ENCODE measurements at places on chromosomes 4 and X.

- no peak for DNase-seq
These were observed 217.2 kb upstream of the BOD1L1 start for GRCh38 chr4:13844740-13845139.

DNA sequence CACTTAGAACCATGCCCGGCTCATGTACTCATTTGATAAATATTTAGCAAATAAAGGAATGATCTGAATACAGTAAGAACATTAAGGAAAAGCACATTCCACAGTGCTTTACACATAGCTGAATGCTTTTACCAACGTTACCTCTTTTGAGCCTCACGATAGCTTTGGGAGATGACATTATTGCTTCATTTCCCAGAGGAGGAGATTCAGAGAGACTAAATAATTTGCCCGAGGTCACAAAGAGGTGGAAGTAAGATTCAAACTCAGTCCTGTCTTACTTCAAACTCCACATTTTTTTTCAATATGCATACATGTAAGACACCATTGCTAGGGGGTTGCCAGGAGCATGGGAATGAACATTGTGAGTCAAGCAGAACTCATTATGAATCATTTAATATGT, 538.5 kb downstream of the BCOR start:
- no peak for DNase-seq

GRCh38 chr4:53626491-53626890, 35.2 kb upstream of the LNX1 start:
- DNase-seq = no peak

- DNase-seq = peak; percentile 76
These were observed 968 bp upstream of the NELFA start for GRCh38 chr4:2009651-2010233.

DNA sequence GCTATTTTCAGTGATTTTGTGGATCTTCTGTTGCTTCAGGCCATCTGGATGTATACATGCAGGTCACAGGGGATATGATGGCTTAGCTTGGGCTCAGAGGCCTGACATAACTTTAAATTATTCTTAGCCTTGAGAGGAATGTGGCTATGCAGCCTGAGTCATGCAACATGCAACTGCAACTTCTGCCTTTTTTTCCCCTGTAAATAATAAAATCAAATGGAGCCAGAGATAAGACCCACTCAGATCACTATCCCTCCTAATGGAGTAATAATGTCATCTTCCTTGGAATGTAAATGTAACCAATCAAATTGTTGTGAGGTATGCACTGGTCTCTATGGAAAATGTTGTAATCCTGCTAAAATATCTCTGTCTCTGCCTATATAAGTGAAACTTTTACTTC, 54.9 kb downstream of the MAGEB17 start:
- no peak for DNase-seq

GRCh38 chrX:17266136-17266535, 108.9 kb upstream of the NHS start:
- DNase-seq = peak; percentile 5

GRCh38 chr4:109444182-109444844, 10.7 kb downstream of the SEC24B start:
- no peak for DNase-seq

DNA sequence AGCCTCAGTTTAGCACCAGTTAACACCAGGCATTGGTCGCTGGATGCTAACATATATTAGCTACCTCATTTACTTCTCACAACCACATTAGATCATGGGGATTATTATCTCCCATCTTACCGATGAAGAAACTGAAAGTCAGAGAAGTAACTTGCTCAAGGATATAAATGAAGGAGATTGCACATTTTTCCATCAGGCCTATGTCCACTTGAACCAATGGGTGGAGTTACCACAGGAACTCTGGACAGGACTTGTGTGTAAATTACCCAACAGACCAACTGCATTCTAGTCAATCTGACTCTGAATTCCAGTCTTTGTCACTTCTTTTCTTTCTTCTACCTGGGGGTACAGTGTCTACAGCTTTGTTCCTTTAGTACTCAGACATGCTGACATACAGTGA, 1.8 kb downstream of the LNX1 start:
- DNase-seq = no peak

DNA sequence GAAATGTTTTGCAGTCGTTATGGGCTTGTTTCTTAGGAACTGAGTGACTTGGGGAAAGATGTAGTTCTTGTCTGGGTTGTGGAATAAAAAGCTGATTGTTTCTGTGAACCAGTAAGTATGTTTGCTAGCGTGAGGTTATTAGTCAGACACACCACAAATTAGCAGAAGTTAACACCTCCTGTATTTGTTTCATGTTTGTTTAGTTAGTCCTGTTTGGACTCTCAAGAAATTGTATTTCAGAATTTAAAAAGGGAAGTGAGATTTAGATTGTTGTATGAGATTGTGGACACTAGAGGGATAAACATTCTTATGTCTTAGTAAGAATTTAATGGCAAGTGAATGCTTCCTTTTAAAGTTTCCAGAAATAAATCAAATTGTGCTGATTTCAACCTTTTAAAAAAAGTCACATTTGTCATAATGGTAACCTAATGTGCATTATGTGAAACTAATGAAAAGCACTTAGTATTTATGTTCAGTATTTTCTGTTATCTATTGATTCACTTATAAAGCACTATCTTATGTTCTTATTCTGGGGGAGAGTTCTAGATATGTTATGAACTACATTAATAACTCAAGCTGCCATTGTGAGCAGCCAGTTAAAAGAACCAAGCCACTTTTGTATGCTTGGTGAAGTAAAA, 25.6 kb downstream of the ATP10D start:
- DNase-seq = no peak

GRCh38 chrX:20500949-20501348, 234.2 kb upstream of the RPS6KA3 start:
- DNase-seq = no peak

DNA sequence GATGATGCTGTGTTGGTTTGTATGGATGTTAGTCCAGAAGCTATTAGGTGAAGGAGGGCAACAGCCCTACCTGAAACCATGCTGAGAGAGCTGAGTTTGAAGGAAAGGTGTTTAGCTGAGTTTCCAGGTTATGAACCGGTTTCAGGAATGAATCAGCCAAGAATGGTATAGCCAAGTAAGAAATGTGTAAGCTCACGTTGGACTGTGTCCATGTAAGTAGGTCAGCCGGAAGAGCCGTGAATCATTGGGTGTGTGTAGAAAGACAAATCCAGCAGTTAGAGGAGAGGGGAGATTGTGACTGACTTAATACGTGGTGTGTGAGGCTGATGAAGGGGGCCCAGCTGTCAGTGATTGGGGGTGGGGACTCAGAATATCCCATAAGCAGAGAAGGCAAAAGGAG, 77.2 kb upstream of the SPIN4 start:
- no peak for DNase-seq

DNA sequence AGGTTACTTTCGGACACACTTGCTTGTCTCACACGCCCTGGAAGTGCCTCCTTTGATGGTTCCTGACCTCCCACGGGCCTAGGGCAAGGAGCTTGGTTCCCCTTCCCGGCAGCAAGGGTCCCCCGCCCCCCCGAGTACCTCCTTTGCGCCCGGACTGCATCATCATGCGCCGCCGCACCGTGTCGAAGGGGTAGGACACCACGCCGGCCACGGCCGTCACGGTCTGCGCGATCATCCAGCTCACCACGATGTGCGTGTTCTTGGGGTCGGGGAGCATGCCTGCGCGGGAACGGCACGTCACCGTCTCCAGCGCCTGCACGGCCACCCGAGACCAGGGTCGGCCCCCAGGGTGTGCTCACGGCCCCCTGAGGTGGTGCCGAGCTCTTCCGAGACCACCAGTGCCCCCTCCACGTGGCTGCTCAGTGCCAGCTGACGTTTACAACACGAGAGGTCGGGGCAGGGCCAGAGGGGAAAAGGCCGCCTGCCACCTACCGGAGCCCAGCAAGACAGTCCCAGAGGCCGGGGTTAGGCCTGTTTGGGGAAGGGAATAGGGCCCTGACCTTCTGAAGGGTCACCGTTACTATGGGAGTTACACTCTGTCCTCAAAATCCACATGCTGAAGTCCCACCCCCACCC, 4.7 kb downstream of the SLC25A6 start:
- no peak for DNase-seq

- DNase-seq = no peak
These were observed 544.0 kb upstream of the AMOT start for GRCh38 chrX:113384628-113385027.

- peak; percentile 11 for DNase-seq
These were observed 24.7 kb upstream of the CT47A1 start for GRCh38 chrX:121010218-121010617.

- DNase-seq = no peak
These were observed 178.2 kb downstream of the RTL9 start for GRCh38 chrX:110536816-110537215.

DNA sequence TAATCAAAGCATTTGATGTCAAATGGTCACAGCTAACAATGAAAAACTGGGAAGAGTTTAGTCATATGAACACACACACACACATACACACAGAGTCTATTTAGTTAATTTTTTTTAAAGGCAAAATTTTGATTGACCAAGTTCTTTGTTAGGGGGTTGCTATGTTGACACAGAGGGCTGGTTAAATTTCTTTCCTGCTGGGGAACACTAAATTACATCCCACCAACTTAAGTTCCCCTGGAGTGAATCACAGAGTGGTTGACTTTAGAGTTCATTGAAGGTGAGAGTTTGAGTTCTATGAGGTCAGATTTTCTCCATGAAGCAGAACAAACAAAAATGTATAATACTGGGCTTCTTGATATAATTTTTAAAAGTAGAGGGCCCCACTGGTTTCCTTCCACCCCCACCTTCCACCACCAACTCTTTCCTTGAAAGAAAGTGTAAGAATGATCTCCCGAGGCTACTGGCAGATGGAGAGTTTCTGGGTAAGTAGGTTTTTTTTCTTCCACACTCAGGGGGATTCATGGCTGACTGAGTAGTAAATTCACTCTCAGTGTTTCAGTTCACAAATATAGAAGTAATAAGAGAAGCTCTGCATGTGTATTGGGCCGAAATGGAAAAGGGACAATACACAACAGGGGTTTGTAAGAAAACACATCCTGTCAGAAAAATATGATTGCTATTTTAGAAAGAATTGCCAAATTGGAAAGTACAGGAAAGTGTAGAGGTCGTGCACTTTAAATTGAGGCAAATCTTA, 917.0 kb upstream of the LCORL start:
- no peak for DNase-seq
